CD4-positive, alpha-beta T cell treated with Interleukin-4 for 1 hour (primary cell): ENCODE measurements at places on chromosomes 16 and 17.
A peak's percentile ranks its signal among the peaks of the same experiment; 100 is the strongest.

DNA sequence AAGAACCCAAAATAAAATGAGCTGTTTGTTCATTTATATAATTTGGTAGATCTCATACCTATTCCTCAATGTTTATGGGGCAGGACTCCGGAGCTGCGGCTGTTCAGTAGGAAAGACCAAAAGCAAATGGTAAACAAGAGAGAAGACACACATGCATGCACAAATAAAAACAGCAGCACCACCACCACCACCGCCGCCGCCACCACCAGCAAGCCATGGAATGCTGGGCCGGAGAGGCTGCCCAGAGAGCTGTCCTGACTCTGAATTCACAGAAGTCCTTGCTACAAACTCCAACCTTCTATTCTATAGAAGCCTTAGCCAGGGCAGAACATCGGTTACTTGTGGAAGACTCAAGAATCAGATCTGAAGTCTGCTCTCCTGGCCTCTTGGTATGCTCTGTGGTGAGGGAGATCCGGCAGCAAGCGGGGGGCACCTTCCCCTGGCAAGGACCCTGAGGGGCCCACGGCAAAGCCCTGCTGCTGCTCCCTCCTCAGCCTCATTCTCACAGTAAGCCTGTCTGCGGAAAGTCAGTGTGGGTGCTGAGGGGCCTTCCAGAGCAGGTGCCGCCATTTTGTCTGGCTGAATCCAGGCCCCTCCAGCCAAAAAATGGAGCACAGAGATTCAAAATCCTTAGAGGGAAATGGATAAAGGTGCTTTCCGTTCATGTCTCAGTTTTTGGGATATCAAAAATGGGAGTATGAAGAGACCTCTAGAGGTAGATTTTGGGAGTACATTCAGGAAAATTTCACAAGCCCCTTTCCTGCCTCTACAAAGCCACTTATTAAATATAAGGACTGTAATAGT lies 6.4 kb upstream of the FOXJ1 start:
- no peak for DNase-seq

DNA sequence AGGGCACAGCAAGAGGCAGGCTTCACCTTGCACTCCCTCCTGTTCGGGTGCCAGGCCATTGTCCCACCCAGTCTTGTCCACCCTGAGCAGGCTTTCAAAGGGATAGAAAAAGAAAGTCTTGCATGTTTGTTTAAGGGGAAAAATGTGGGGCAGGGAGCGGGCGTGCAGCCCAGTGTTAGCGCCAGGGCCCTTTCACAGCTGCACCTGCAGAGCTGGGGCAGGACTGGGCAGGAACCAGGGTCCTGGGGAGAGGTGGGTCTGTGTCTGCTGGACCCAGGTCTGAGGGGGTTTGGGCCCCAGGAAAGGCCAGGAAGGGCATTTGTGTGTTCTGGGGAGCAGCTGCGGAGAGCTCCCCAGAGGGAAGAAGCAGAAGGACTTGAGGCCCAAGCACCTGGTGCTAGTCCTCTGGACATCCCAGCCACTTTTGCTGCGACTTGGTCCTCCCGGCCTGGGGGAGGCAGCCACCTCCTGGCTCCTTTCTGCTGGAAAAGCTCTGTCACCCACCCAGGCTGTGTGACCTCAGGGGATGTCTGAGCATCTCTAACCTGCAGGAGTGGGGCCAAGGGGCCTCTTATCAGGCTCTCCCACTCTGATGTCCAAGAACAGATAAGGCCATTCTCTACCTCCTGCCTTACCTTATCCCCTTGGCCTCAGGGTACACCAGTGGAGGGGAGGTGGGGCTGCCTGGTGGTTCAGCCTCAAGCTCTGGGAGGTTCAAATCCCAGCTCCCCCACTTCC lies 44.7 kb downstream of the PSME3IP1 start:
- DNase-seq = no peak

- no peak for DNase-seq
These were observed 9.4 kb downstream of the CETP start for GRCh38 chr16:56970934-56971767.

GRCh38 chr17:40696651-40697072 lies 6.9 kb downstream of the KRT24 start:
- no peak for DNase-seq

DNA sequence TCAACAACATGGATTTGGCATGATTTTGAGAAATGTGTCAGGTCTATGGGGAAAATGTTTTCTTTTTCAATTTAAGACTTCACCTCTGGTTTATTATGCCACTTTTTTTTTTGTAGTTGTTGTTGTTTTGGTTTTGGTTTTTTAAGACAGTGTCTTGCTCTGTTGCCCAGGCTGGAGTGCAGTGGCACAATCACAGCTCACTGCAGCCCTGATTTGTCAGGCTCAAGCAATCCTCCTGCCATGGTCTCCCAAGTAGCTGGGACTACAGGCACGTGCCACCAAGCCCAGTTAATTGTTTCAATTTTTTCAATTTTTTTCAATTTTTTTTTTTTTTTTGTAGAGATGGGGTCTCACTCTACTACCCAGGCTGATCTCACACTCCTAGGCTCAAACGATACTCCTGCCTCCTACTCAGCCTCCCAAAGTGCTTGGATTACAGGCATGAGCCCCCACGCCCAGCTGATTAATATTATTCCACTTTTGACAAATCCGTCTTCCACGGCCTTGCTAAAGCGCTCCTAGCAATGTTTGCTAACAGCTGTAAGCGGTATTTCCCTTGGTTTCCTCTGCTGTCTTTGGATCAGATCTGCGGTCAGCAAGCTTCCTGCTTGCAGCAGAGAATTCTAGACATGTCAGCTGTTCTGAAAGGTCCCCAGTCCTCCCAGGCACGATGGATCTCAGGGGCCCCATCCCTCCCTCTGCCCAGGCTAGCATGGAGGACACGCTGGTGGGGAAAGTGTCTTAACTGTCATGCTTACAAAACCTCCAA lies 7.0 kb upstream of the MILR1 start:
- peak; percentile 62 for DNase-seq

DNA sequence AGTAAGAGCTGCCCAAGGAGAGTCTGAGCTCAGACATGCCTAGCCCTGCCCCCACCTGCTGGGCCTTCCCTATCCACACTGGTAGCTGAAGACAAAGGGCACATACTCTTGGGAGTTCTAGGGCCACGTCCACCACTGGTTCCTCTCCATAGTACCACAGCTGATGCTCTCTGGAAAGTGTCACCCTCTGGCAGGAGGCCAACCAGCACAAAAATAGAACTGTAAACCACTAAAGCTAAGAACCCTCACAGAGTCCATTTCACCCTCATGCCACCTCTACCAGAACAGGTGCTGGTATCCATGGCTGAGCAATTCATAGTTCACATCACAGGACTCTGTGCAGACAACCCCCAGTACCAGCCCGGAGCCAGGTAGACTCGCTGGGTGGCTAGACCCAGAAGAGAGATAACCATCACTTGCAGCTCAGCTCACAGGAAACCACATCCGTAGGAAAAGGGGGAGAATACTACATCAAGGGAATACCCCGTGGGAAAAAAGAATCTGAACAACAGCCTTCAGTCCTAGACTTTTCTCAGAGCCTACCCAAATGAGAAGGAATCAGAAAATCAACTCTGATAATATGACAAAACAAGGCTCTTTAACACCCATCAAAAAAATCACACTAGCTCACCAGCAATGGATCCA lies 115.3 kb downstream of the CEP112 start:
- DNase-seq = no peak

DNA sequence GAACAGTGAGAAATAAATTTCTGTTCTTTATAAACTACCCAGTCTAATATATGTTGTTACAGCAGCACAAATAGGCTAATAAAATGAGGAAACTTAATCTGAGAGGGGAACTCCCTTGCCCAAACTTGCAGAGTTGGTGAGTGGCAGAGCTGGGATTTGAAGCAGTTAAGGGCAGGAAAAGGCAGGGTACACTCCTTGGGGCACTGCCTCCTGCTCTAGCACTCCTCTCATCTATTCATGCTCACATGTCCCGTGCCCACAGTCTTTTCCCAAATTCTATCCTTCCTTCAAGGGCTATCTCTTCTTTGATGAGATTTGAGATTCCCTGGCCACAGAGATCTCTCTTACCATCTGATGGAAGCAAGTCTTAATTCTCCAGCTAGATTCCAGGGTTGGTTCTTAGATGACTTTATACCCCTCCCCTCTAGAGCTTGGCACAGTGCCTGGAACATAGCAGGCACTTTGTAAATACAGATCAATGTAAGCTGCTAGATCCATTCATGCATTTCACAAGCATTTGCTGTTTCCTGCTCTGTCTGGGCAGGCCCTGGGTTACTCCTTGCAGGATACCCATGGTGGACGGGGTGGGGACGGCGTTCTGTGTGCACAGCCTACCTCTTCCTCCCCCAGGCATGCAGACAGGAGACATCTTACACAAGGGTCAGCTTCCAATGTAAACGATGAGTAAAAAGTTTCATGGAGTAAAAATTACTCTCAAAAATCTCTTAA lies 39.2 kb upstream of the ABCC12 start:
- no peak for DNase-seq

DNA sequence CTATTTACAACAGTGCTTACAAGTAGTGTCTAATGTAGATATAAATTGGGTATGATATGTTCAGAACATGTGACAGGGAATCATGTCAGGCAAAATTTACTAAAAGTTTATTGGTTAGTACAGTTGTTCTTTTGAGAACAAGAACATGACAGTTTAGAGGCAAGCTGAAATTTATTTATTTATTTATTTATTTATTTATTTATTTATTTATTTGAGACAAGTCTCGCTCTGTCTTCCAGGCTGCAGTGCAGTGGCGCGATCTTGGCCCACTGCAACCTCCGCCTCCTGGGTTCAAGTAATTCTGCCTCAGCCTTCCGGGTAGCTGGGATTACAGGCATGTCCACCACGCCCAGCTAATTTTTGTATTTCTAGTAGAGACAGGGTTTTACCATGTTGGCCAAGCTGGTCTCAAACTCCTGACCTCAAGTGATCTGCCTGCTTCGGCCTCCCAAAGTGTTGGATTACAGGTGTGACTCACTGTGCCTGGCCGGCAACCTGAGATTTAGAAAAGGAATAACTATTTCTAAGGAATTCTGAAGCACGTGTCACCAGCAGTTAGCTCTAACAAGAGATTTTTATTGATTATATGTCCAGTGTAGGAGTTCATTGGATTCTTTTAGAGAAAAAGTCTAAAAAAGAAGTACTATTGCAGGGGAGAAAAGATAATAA lies 24.9 kb downstream of the MRTFB start:
- no peak for DNase-seq

- no peak for DNase-seq
These were observed 590 bp upstream of the CD79B start for GRCh38 chr17:63932721-63933120.

GRCh38 chr17:6075050-6075449 lies 4.9 kb downstream of the WSCD1 start:
- no peak for DNase-seq

GRCh38 chr17:66446419-66446818 lies 144.0 kb downstream of the PRKCA start:
- no peak for DNase-seq

DNA sequence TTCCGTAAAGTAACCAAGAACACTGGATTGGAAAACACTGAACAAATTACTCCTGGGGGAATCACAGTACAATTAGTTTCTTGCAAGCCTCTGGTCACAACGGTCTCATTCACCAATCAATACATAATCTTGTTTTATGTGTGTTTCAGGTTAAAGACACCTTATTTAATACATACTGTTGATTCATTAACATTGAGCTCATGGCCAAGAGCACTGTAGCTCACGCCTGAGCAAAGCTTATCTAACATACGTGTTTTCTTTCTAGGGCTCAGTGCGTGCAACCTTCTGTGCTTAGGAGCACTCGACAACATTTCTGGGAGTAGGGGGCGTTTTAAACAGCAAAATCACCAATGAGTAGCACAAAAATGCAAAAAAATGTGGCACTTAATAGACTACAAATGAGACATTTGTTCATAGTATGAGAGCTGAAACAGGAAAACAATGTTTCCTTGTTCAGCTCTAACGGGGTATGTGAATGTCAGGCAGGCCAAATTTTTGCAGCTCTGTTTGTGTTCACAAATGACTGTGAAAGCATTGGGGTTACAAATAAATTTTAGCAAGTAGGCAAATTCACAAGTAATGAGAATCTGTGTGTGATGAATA lies 206.2 kb downstream of the CNTNAP4 start:
- DNase-seq = no peak

- DNase-seq = no peak
These were observed 52.6 kb downstream of the BCAS3 start for GRCh38 chr17:60730273-60730672.

- DNase-seq = no peak
These were observed 2.6 kb upstream of the ANKFN1 start for GRCh38 chr17:56150649-56151048.

- no peak for DNase-seq
These were observed 9.3 kb upstream of the TBKBP1 start for GRCh38 chr17:47684535-47685193.

DNA sequence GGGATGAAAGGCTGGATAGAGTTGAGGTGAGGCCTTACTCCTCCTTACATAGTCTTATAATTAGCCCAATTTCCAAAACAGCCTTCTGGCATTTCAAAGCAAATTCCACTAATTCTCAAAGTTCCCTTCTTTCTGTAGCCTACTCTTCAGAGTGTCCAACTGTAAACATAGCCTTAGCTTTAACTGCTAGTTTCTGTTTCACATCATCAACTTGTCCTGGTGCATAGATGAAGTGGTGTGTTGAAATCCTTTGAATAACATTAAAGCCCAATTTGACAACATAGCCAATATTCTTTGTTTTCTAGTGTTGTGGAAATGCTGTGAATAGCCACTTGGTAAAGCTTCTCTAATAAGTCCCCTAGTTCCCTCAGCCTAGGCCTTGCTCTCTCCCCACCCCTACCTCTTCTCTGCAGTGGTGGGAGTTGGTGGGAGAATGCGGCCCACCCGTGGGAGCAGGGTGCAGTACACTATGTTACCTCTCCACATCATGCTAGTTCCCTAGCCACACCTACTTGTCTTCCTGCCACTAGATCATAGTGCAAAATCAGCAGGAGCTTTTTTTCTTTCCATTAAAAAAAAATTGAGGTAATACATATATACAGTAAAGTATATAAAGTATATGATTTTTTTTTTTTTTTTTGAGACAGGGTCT lies 127.0 kb upstream of the HAS3 start:
- no peak for DNase-seq

DNA sequence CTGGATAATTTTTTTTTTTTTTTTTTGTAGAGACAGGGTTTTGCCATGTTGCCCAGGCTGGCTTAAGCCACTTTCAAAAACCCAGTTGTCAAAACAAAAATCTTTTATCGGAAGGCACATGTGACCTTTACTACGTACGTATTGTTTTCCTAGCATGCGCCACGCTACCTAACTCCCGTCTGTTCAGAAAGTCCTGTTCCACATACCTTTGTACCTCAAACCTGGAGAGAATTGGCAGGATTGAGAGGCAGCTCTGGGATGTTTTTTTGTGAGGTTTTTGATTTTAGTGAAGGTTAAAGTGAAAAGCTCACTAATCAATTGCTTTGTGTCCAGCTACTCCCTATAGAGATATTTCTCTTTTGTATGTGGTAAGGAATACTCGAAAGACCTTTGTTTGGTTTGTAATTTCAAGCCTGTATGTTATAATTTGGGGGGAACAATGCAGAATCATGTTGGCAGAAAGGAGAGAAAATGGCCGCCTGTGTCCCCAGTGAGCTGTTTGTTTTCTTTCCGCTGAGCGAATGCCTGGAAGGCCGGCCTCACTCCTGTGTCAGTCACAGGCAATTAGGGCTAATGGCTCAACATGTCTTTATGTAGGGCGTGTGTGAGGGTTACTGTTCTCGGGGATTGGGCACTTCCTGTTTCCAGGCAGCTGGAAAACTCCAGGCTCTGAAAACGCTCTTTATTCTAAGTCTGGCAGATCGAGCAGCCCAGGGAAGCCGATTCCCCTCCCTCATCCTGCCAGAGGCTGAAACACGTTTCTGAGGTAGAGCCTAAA lies 60.8 kb upstream of the CLEC18A start:
- DNase-seq = no peak
